ENCODE measurements at places on chromosomes 5 and 9.

DNA sequence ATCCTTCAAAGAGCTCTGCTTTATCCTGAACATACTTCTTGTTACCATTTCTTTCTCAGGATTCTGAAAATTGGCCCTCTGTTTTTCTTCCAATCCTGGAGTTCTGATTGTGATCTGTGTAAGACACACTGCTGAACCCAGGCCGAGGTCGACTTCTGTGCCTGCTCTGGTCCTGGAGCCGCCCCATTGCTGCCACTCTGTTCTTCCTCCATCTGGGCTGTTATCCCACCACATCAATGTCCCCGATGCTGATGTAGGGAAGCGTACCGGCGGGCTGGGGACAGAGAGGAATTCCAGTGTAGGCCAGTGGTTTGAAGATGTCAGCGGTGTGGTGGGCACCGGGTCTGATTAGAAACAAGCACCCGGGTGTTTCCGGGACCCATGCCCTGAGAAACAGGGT, 102.5 kb downstream of the LIFR start:
- no peak for DNase-seq

GRCh38 chr9:135925496-135926133, 18.3 kb upstream of the CAMSAP1 start:
- no peak for DNase-seq

DNA sequence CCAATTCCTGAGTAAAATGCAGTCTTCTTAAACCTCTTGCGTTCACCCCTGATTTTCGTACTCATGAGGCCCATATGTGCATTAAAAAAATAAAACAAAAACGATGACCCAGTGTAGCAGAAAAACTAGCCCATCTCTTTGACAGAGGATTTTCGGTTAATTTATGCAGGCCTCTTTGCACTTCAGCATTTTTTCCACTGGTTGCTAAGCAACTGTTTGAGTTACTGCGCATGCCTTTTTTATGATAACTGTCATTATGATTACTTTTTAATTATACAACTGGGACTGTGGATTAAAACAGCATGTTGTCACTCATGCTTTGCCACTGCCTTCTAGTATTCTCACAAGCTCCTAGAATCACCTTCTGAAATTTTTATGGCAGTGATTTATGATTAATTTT, 165.0 kb downstream of the SMARCA2 start:
- no peak for DNase-seq

- no peak for DNase-seq
Observed at GRCh38 chr5:141402553-141403243, at the start of gene PCDHGA9. PCDHGA9 (plus strand) TSS chr5:141402778; CDS start chr5:141402953, 175 bp downstream.

DNA sequence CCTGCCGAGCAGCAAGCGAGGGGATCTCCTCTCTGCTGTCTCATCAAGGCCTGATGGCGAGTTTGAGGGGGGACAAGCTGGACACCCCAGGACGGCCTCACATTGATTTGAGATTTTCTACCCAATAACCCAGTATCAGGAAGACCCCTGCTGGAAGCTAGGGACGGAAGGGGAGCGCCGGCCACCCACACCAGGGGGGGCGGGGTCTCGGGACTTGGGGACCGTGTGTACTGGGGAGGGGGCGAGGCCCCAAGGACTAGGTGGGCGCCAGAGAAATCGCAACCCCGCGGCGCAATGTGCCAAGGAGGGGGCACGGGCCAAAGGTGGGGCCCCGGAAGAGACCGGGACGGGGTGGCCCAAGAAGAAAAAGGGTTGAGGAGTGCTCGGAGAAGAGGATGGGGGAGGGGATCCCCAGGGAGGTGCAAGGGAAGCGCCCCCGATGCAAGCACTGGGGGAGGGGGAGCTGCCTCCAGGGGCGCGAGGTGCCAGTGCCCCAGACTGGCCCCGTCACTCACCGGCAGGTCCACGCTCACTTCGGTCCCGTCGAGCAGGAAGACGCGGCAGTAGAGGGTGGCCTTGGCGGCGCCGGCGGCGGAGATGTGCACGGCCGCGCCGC, 1.1 kb downstream of the EPB41L4B start:
- DNase-seq: peak; percentile 11

DNA sequence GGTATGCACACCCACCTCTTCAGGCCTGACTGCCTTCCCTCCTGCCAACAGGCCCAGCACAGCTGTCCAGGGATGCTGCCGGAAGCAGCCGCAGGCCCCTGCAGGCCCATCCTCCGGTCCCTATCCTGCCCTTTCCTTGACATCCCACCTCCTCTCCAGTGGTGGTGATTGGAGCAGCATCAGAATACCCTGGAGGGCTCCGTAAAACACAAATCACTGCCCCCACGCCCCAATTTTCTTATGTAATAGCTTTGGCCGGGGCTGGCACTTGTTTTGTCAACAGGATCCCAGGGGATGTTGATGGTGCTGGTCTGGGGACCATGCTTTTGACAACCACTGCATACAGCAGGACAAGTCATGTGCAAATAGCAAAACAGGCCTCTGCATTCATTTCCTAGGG, 274.5 kb downstream of the GADD45G start:
- no peak for DNase-seq

GRCh38 chr9:138121438-138122050, 244.0 kb downstream of the CACNA1B start:
- DNase-seq: no peak

Measured in CD4-positive, alpha-beta memory T cell (primary cell).